ENCODE measurements at places on chromosomes 12 and 14.

- peak; percentile 43 for DNase-seq
Measured at GRCh38 chr14:82999802-83000201, 1466.1 kb upstream of the SEL1L start.

DNA sequence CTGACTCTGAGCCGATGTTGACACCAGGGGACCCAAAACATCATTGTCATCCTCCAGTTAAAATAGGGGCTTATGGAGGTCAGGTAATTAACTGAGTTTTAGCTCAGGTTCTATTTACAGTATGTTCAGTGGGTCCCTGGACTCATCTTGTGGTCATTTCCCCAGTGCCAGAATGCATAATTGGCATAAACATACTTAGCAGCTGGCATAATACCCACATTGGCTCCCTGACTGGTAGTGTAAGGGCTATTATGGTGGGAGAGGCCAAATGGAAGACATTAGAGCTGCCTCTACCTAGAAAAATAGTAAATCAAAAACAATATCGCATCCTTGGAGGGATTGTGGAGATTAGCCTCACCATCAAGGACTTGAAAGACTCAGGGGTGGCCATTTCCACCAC lies 350.9 kb downstream of the C12orf75 start:
- no peak for DNase-seq

GRCh38 chr12:124457287-124458219 lies 109.9 kb downstream of the NCOR2 start:
- no peak for DNase-seq

GRCh38 chr14:24095271-24096068 lies 1.4 kb downstream of the PCK2 start:
- DNase-seq, result peak; percentile 30

DNA sequence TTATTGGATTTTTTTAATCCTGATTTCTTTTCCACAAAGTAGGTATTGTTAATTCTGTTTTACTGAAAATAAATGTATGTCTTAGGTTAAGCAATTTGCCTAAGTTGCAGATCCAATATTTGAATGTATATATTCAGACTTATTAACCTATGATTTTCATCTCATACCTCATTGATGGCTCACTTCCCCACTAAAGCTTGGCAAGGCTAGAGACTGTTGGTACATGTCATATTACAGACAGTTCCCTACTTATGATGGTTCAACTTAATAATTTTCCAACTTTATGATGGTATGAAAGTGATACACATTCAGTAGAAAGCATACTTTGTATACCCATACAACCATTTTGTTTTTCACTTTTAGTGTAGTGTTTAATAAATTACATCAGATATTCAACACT lies 33.2 kb upstream of the KCNH3 start:
- DNase-seq, result no peak

All from NCI-H69 (cell line).